ENCODE measurements at places on chromosomes 1 and 21.

GRCh38 chr1:17798799-17799382 is 43.8 kb downstream of the ACTL8 start:
- DNase-seq, result no peak

DNA sequence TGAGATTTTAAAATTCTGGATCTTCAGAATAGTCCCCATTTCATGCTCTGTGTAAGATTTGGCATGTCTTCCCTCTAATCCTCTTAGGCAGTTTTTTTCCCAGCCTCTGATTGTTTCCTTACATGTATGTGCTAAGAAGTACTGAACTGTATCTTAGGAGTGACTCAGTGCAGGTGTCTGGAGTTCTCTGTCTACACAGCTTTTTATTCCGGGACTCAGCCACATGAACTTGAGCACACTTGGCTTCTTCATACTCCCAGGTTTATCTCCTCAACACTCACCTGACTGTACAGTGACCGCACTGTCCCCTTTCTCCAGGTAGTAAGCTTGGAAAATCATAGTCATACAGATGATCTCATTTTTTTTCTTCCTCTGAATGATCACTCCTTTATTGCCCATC is 50.7 kb downstream of the SYT14 start:
- DNase-seq, result no peak

DNA sequence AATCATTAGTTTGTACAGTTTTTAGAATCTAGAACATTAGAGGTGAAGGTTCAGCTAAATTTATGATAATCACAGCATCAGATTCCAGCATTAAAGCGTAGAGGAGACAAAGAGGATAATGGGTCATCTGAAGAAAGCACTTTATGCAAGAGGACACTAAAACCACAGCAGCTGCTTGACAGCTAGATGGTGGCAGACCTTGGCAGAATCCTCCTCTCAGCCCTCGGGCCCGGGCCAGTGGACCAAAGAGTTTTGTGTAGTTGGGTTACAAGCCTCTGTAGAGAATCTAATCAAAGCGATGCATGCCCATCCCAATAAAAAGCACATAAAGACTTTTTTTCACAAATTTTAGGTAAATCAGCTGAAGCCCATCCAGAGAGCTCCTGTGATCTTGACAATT is 59.4 kb downstream of the AK5 start:
- no peak for DNase-seq

DNA sequence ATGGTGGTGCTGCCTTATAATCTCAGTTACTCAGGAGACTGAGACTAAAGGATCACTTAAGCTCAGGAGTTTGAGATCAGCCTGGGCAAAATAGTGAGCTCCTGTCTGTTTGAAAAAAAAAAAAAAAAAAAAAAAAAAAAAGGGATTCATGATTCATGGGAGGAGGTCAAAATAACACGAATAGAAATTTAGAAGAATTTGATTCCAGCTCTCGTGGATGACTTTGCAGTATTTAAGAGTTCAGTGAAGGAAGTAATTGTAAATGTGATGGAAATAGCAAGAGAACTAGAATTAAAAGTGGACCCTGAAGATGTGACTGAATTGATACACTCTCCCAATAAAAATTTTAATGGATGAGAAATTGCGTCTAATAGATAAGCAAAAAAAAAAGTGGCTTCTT is 15.8 kb downstream of the AUNIP start:
- no peak for DNase-seq

GRCh38 chr1:82486468-82486867 is 685.7 kb downstream of the ADGRL2 start:
- no peak for DNase-seq

- no peak for DNase-seq
These were observed 20.7 kb upstream of the HAO2 start for GRCh38 chr1:119347858-119348257.

DNA sequence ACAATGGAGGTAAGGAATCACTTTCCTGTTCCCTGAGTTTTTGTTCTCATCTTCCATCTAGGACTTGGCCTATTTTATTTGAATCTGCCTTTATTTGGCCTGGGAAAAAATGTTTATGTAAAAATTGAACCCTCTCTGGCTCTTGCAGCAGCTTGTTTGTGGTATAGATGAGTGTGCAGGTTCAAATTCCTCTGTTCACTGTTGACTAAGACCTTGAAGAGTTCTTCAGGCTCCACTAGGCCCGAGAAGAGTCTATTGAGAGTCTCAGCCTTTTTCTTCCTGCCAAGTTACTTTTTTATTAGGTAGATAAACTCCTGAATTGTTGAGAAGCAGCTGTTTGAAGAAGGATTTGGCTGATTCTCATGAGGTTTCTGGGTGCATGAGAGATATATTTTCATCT is 248.8 kb upstream of the ADGRL2 start:
- no peak for DNase-seq
